Mononuclear cell (primary cell): ENCODE measurements at places on chromosomes 5 and 9. TPM values are rescaled to one million over a fixed set of nuclear protein-coding genes. Genes with fewer than 3 reads are reported as not detected.

Gene CTSL
- total RNA-seq = 11.0 TPM

Gene ZNF883
- total RNA-seq = 0.84 TPM

Gene PCDHB8
- total RNA-seq = not detected

Gene LCN15
- not detected for total RNA-seq

Gene LAMC3
- total RNA-seq = 0.73 TPM

Gene PLPP7
- total RNA-seq = 0.52 TPM

Gene RFK
- total RNA-seq = 18.4 TPM

Gene TMEM267
- total RNA-seq = 11.5 TPM

Gene FOXD4
- total RNA-seq = not detected

Gene MARVELD2
- total RNA-seq = 0.10 TPM

Gene PCDHB9
- 0.31 TPM for total RNA-seq

Gene COX7C
- total RNA-seq = 309 TPM

Gene ACOT12
- total RNA-seq = 0.31 TPM

Gene GAPVD1
- total RNA-seq = 105 TPM

Gene MARCHF11
- not detected for total RNA-seq

Gene EQTN
- total RNA-seq = not detected

Gene BAAT
- total RNA-seq = 0.10 TPM

Gene CATSPER3
- total RNA-seq = 0.10 TPM

Gene GFRA3
- not detected for total RNA-seq

Gene KIAA0825
- total RNA-seq = 2.5 TPM

Gene GRXCR2
- not detected for total RNA-seq

Gene CCDC152
- total RNA-seq = 0.63 TPM

Gene CDH6
- total RNA-seq = not detected

Gene DMAC1
- total RNA-seq = 2.5 TPM

Gene ATP6V0E1
- 61.7 TPM for total RNA-seq

Gene CCL27
- total RNA-seq = 0.21 TPM

Gene ZCCHC7
- 68.4 TPM for total RNA-seq

Gene TMEM174
- not detected for total RNA-seq

Gene FRRS1L
- total RNA-seq = under 0.01 TPM

Gene CDC42SE2
- 463 TPM for total RNA-seq

Gene RNF183
- total RNA-seq = not detected

Gene PCDHGA11
- 0.21 TPM for total RNA-seq

Gene C5orf46
- not detected for total RNA-seq

Gene ORM2
- not detected for total RNA-seq

Gene PRLR
- total RNA-seq = 1.6 TPM

Gene AQP7
- 0.21 TPM for total RNA-seq

Gene SREK1IP1
- total RNA-seq = 12.6 TPM

Gene ZSWIM6
- 4.9 TPM for total RNA-seq

Gene GKAP1
- total RNA-seq = 8.0 TPM

Gene NR5A1
- not detected for total RNA-seq

Gene AK8
- 0.63 TPM for total RNA-seq

Gene SHOC1
- total RNA-seq = under 0.01 TPM

Gene SEMA6A
- total RNA-seq = 0.21 TPM

Gene PRRT1B
- not detected for total RNA-seq

Gene NR2F1
- total RNA-seq = 0.42 TPM

Gene ADAMTSL1
- 0.10 TPM for total RNA-seq

Gene PSIP1
- 113 TPM for total RNA-seq

Gene FGFR4
- total RNA-seq = 1.2 TPM

Gene FCN2
- not detected for total RNA-seq

Gene TXNDC8
- not detected for total RNA-seq

Gene SH3RF2
- 0.31 TPM for total RNA-seq

Gene IL13
- 0.31 TPM for total RNA-seq
